ENCODE measurements at places on chromosomes 5 and 9.

DNA sequence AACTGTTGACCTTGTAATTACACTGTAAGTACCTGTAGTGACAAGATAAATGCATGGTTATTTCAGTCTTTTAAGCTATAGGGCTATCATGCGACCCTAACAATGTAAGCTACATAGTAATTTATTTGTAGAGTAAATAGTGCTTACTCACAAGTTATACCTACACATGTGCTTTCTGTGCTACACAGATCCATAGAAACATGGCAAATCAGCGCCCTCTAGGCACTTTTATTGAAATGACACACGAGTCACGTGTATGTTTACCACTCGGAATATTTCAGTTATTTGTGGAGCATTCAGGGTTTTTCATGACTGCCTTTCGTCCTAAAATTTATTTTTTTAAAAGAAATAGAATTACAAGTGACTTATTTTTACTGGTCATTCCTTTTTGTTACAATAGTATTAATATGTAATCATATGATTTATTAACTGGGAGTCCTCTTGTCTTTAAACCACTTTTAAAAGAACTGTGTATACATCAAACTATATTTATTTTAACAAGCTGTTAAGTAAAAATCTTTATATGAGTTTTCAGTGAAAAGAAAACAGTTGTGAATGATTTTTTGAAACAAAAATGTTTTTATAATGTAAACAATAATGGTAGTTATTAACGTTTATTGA is 1242.3 kb upstream of the WWC1 start:
- DNase-seq = no peak

GRCh38 chr5:56746553-56747339 is 68.6 kb upstream of the MAP3K1 start:
- DNase-seq = no peak

- DNase-seq = no peak
Measured at GRCh38 chr5:1111241-1111726, 579 bp downstream of the SLC12A7 start.

DNA sequence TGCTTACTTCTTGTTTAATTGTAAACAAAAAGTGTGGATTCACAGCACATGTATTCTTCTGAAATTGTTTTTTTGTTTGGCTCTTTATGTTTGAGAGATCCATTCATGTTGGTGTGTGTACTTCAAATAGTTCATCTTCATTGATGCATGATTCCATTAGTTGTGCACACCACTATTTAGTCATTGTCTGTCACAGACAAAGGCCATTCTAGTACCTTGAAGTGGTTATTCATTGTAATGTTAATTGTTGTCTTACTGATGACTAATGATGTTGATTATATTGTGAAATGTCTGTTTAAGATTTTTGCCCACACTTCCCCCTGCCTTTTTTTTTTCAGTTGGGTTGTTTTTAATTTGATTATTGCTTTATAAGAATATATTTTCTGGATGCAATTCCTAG is 391.3 kb downstream of the DIRAS2 start:
- no peak for DNase-seq

GRCh38 chr9:124040935-124041816 is 29.6 kb downstream of the LHX2 start:
- peak; percentile 7 for DNase-seq

DNA sequence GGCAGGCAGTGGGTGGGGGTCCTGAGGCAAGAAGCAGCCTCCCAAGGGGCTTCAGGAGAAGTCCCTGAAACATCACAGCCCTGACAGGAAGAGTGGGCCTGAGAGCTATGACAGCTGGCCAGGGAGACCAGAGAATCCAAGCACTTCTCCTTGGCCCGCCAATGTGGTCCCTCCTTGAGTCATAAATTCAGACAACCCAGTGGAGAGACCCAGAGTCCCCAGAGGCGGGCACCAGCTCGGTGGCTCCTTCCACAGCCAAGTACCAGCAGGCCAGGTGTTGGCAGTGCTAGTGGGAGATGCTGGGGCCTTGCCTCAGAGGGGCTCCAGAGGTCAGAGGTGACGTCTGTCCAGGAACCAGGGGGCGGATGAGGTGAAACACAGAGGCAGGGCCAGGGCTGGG is 1.6 kb upstream of the DOK3 start:
- no peak for DNase-seq

DNA sequence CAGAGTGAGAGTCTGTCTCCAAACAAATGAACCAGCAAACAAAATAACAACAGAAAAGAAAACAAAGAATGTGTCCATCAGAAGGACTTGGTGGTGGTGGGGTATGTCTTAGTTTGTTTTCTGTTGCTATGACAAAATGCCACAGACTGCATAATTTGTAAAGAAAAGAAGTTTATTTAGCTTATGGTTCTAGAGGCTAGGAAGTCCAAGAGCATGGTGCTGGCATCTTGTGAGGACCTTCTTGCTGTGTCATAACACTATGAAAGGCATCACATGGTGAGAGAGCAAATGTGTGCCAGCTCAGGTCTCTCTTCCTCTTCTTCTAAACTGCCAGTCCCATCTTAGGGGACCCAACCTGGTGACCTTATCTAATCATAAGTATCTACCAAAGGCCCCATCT is 10.5 kb downstream of the NPR3 start:
- no peak for DNase-seq

DNA sequence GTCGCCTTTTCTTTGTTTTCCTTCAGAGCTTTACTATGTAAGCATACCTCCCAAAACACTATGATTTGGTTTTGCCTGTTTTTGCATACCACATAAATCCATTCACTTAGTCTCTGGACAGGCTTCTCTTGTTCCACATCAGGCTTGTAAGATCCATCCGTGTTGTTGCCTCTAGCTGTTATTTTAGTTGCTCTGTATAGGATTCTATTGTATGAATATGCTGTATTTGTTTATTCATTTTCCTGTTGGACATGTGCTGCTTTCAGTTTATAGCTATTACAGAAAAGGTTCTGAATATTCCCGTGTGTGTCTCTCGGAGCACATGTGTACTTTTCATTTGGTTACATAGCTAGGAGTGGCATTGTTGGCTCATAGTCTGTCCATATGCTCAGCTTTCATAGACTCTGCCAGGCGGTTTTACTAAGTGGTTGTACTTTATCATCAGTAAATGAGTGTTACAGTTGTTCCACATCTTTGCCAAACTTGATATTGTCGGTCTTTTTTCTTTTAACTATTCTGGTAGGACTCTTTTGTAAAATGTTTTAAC is 41.8 kb downstream of the NUP214 start:
- DNase-seq = no peak

DNA sequence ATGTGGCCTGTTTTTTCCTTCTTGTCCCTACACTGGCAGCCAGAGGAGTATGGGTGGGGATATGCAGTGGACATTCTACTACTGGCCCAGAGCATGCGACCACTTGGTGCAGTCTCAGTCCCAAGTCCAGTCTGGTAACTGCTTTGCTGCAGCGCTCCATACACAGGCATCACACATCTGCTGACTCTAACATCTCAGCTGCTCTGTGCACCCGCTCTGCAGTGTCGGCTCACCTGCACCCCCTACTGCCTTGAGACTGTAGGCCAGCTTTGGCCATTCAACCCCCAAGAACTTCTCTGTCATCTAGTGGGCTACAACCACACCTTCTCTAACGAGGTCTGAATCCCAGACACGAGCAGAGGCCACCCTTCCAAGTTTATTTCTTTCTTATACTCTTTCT is 46.4 kb upstream of the SLCO6A1 start:
- DNase-seq = no peak

DNA sequence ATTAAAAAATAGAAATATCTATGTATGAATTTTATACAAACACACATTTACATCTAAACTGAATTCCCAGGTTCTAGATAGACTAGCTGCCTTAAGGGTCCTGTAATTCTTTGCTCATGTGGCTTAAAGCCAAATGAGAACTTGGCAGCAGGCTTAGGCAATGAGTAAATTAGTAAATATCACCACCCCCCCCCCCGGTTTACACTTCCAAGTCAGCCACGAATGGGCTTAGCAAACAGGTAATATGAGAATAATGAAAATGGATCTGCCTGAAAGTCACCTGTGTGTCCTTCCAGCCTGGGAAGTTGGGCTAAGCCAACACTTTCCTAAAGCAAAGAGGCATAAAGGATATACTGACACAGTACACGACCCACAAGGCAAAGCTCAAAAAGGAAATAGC is 108.6 kb downstream of the KLHL3 start:
- DNase-seq = no peak

- no peak for DNase-seq
Measured at GRCh38 chr5:173829826-173830225, 58.3 kb upstream of the CPEB4 start.

GRCh38 chr5:159448-160172 is 31.7 kb upstream of the LRRC14B start:
- DNase-seq = no peak

DNA sequence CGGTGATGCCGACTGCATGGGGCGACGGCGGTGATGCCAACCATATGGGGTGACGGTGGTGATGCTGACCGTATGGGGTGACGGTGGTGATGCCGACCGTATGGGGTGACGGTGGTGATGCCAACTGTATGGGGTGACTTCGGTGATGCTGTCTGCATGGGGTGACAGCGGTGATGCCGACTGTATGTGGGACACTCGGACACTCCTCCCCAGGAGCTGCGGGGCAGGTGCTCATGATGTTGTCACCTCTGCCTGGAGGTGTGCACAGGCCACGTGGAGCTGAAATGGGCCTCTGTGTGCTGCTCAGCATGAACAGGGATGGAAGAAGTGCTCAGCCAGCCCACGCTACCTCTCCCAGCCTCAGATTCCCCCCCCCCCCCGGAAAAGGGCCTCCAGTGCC is 171.8 kb downstream of the OLFM1 start:
- DNase-seq = no peak

Data from CD4-positive, alpha-beta T cell treated with Interleukin-6 at 100 ng/mL for 8 hours (primary cell).